ENCODE measurements at places on chromosomes 16 and 17.

GRCh38 chr17:39174920-39175694 lies 9.1 kb upstream of the ARL5C start:
- DNase-seq, result no peak

- DNase-seq, result no peak
These were observed 25.9 kb downstream of the IRX6 start for GRCh38 chr16:55349867-55350266.

- no peak for DNase-seq
These were observed 33.3 kb upstream of the SMPD3 start for GRCh38 chr16:68481636-68482035.

- DNase-seq, result no peak
These were observed 4.4 kb downstream of the LITAF start for GRCh38 chr16:11582157-11582814.

- no peak for DNase-seq
These were observed 64.1 kb downstream of the PLD6 start for GRCh38 chr17:17141860-17142552.

GRCh38 chr16:87704754-87705353 lies 60.9 kb downstream of the KLHDC4 start:
- DNase-seq, result no peak

GRCh38 chr17:27502526-27503324 lies 46.5 kb downstream of the KSR1 start:
- DNase-seq, result no peak
